ENCODE measurements at places on chromosomes 13 and 19.

DNA sequence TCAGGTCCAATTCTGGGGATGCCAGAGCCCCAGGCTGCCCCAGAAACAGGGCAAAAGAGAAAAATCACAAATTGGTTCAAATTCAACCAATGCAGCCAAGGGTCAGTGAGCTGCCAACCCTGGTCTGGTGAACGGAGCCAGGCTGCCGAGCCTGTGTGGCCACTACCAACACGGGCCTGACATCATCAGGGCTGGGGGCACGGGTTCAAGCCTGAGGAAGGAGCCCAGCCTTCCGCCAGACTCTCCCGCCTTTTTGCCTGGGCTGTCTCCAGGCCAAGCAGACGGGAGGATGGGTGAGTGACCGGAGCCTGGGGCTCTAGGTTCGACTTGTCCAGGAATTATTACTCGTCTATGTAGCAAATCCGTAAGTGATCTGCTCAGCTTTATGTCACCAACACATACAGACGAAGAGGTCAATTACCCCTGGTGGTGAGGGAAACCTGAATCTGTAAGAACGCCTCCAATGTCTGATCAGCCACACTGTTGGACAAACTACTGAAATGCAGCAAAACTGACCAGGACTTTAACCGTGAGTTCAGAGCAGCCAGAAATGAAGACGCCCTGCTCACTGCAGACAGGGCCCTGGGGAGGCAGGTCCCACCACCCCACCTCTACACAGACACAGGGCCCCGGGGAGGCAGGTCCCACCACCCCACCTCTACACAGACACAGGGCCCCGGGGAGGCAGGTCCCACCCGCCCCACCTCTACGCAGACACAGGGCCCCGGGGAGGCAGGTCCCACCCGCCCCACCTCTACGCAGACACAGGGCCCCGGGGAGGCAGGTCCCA, 31.8 kb downstream of the RAB20 start:
- no peak for DNase-seq

DNA sequence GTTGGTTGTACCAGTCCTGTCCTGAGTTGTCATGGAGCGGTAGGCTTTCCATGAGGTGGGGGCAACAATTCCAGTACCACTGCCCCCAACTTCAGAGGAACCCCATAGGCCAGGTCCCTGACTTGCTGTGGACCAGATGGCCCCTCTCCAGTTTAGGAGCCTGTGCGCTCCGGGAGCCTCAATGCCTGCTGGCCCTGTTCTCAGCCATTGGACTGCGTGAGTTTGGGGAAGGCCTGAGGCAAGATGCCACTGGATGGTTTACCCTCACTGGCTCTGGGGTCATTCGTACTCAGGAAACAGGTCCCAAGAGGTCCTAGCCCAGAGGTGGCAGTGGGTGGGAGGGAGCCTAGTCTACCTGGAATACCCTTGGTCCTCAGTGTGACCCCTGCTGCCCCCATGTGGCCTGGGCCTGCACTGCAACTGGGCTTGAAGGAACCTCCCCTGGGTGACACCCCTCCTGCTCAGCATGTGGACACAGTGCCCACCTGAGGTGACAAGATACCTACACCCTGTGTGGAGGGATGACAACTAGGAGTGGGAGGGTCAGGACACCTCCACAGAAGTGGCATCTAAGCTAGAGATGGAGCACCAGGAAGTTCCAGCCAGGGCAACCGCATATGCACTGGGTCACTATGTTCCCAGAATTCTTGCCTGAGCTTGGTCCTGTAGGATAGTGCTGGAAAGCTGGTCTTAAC, 6.0 kb upstream of the PRR19 start:
- peak; percentile 79 for DNase-seq

DNA sequence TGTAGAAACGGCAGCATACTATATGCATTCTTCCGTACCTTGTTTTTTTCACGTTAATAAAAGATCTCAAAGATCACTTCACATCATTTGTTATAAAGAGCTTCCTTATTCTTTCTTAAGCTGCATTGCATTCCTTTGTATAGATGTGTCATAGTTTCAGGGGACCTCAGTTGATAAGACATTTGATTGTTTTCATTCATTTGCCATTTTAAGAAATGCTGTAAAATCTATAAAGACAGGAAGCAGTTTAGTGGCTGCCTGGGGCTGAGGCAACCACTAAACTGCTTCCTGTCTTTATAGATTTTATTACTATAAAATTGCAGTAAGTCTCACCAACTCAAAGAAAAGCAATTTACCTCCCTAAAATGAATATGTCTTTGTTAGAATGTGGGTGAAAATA, 59.4 kb downstream of the ZDHHC20 start:
- DNase-seq, result no peak

GRCh38 chr19:38388349-38389100, at the start of gene SPRED3:
Gene SPRED3 (plus strand): TSS chr19:38388697. CDS start chr19:38390303, 1,606 bp downstream.
- DNase-seq, result peak; percentile 84

DNA sequence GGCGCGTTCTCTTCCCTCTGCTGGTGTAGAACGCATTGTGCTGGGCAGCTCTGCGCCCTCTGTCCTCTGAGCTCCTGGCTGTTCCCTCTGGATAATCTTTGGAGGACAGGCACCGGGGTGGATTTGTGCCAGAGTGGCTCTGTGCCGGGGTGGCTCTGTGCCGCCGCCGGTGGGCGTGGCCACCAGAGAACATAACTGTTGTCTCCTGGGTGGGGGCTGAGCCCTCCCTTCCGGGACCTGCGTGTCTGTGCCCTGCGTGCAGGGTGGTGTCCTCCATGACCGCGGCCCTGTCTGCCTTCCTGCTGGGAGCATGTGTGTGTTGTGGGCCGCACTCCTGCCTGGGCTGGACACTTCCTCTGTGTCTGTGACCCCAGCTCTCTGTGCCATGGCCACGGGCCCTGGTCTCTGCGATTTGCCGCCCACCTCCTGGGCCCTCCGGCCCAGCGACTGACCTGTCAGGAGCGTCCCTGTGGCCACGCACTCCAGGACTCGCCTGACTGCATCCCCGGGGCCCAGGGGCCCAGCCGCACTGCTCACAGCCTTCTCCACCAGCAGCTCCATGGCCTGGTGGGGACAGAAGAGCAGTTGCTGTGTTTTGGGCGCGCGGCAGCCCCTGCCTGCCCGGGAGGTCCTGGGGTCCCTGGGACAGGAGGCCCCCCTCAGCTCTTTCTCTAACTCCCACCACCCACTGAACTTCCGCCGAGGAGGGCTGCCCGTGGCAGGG, 22.4 kb upstream of the MATK start:
- DNase-seq, result no peak

DNA sequence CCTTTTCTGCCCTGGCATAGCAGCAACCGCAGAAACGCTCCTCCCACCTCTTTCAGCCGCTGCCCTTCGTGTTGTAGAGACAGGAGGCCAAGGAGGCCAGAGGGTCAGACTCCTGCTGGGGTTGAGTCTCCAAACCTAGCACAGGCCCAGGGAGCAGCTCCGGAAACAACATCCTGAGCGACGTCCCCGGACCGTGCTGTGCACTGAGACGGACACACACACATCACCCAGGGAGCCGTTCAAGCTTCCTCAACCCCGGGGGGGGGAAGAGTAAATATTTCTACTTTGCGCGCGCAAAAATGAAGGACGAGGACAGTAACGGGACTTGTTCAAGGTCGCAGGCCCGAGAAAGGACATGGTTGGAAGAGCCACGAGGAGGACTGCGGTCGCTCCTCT, 657 bp downstream of the ZNF550 start:
- DNase-seq, result peak; percentile 2

GRCh38 chr13:94825507-94825906, 113.2 kb upstream of the SOX21 start:
- peak; percentile 33 for DNase-seq

DNA sequence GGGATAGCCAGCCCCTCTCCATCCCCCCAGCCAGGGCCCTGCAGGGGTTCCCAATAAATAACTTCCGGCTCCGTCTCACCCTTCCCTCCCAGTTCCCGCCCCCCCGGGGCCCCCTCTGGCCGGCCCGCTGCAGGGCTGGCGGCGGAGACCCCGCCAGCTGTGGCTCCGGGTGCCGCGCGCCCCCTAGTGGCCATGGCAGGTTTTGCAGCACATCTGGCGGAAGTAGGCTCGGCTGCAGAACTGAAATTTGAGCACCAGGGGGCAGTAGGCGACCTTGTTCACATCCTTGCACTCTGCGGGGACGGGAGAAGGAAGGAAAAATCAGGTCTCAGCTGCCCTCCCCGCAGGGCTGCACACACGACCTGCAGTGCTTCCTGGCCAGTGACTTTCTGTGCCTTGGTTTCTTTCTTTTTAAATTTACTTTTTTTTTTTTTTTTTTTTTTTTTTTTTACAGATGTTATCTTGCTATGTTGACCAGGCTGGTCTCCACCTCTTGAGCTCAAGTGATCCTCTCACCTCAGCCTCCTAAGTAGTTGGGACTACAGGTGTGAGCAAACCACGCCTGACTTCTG, 3.6 kb upstream of the MYO1F start:
- DNase-seq, result peak; percentile 43

DNA sequence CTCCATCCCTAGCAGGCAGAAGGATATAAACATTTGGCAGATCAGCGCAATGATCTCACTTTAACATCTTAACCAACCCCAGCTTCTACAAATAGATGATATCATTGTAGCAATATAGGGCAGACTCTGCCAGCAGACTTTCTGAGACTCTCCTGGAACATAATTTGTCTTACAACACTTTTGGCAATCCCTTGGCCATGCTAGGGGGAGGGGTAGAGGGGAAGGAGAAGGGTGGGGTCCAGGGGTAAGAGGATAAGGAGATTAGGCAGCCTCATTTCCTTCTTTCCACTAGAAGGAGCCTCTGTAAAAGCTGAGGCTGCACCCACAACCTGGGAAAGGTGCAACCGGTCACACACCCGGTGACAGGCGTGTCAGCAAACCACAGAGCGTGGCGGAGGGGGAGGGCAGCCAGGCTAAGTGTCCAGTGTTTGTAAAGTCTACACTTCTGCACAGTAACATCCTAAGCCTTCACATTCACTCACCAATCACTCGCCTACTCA, 8.7 kb upstream of the UBAC2 start:
- DNase-seq, result no peak

- no peak for DNase-seq
Measured at GRCh38 chr13:91563799-91564198, 165.4 kb downstream of the GPC5 start.

GRCh38 chr19:44943801-44944249, 1.8 kb downstream of the APOC4 start:
- no peak for DNase-seq

- no peak for DNase-seq
Measured at GRCh38 chr13:98174307-98174706, 2.8 kb downstream of the RNF113B start.

- peak; percentile 57 for DNase-seq
Measured at GRCh38 chr13:75173457-75174356, 308.3 kb downstream of the TBC1D4 start.

- peak; percentile 65 for DNase-seq
Measured at GRCh38 chr19:18683958-18684641, 620 bp downstream of the CRTC1 start.

GRCh38 chr19:7115721-7116120, 46.2 kb downstream of the ZNF557 start:
- DNase-seq, result no peak

DNA sequence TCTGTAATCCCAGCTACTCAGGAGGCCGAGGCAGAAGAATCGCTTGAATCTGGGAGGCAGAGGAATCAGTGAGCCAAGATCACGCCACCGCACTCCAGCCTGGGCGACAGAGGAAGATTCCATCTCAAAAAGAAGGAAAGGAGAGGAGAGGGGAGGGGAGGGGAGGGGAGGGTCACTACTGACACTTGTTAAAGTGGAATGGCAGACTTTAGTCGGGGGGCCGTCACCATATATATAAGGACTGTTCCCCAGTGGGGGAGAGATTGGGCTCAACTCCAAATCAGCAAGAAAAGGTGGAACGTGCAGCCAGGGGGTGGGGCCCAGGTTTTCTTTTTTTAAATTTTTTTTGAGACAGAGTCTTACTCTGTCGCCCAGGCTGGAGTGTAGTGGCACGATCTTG, 26.2 kb downstream of the TPT1 start:
- DNase-seq, result no peak

- DNase-seq, result peak; percentile 83
Measured at GRCh38 chr13:112943309-112944125, 25.5 kb upstream of the MCF2L start.

DNA sequence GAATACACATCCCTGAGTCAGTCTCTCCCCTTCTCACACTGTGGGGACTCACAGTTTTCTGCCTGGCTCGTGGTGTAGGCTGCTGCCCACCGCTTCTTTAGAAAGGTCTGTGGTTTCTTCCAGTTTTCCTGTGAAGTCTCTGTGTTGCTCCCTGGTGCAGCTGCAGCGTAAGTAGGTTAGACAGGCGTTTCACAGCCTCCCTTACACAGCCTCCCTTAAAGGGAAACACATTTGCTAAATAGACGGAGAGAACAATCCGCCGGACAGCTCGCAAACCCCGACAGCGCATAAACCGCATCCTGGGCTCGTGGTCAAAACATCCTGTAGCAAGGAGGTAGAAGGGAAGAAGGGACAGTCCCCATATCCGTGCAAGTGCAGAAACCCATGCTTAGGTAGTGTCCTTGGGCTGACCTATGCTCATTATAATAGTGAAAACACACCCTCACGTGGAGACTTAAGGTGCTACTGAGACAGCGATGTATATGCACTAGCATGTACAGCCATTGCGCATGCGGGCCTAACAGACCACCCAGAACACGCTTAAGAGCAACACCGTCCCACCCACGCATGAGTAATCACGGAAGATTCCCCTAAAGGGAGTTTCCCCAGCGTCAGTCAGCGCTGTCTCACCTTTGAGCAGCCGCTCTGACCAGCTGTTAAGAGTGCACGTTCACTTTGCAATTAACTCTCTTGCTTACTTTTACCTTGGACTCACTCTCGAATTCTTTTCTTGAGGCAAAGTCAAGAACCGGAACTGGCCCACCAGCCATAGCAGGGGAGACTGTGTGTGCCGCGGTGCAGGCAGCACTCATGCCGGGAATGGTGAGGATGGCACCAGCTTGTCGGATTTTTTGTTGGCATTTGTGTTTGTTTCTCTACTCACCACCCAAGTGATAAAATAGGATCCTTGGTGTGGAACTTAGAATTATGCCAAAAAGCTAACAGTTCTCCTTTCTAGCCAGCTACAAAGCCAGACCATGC, 16.6 kb downstream of the SIGLEC8 start:
- DNase-seq, result no peak

DNA sequence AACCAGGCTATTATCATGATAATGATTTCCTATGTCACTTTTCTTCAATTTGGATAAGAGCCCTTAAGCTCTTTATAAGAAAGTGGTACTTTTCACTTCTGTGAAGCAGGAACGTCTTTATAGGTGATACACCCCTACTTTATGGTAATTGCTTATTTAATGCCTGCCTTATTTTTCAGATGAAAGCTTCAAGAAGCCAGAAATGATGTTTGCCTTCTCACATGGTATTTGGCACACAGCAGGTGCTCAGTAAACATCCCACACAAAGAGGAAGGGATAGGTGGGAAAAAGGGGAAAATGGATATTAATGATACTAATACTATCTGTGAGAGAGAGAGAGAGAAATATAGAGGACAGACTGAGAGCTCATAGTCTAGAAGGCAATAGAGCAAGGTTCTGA, 29.0 kb upstream of the WASF3 start:
- peak; percentile 51 for DNase-seq

All from NCI-H1417 (cell line).